Endothelial cell of umbilical vein (primary cell): ENCODE measurements at places on chromosomes 3 and 15. TPM values are rescaled to one million over a fixed set of nuclear protein-coding genes. Genes with fewer than 3 reads are reported as not detected.

DNA sequence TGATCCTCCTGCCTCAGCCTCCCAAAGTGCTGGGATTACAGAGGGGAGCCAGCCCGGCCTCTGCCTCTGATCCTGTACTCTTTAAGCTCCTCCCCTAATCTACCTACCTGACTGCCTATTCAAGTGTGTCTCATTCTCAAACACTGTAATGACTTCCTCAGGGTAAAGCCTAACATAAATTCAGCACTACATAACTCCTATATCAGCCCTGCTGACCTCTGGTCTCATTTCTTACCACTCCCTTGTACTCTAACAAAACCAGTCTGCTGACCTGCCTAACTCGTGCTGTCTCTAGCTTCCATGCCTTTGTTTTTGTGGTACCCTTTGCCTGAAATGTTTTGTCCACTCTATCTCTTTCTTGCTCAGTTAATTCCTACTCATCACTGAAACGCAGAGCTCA is 172.1 kb upstream of the IL12A start:
- DNase-seq, result no peak

GRCh38 chr3:169526246-169526645 is 137.3 kb downstream of the MECOM start:
- peak; percentile 75 for DNase-seq

- DNase-seq, result peak; percentile 22
Observed at GRCh38 chr3:112486811-112487505, 12.3 kb downstream of the BTLA start.

DNA sequence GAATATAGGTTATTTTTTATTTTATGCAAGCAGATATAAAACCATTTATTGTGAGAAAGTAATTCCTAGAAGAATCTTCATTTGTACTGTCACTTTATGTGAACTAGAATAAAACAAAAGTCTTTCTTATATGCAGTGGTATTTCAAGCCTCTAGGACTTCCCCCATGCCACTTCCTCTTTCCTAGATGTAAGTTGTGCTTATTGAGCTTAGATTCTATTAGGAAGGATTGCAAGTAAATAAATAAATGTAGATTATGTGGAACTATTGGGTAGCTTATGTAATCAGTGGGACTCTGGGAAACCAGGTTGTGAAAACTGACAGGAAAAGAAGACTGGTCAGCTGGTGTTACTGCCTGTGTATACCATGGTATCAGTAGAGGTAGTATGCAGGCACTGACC is 169.7 kb downstream of the RSRC1 start:
- no peak for DNase-seq

The CCR3 gene
- total RNA-seq, result not detected in 2 replicates

The C3orf49 gene
- total RNA-seq, result not detected in 2 replicates

The GOLGA6B gene
- not detected in 2 replicates for total RNA-seq

DNA sequence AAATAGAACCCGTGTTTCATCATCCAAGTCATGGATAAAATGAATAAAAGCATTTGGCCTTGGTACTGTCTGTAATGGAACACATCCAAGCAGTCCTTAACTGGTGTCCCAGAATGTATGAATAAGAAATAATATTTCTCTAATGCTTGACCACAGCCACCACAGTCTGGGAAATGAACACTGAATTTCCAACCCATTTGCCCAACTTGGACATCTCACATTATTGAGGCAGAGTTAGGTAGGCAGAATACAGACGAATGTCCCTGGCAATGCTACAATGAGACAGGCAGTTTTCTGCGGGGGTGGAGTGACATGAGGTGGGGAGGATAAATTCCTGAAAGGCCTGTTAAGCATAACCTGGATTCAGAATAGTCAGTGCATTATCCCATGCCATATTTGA is 245.7 kb downstream of the ZIC1 start:
- DNase-seq, result no peak

The TGM5 gene
- not detected in 2 replicates for total RNA-seq

DNA sequence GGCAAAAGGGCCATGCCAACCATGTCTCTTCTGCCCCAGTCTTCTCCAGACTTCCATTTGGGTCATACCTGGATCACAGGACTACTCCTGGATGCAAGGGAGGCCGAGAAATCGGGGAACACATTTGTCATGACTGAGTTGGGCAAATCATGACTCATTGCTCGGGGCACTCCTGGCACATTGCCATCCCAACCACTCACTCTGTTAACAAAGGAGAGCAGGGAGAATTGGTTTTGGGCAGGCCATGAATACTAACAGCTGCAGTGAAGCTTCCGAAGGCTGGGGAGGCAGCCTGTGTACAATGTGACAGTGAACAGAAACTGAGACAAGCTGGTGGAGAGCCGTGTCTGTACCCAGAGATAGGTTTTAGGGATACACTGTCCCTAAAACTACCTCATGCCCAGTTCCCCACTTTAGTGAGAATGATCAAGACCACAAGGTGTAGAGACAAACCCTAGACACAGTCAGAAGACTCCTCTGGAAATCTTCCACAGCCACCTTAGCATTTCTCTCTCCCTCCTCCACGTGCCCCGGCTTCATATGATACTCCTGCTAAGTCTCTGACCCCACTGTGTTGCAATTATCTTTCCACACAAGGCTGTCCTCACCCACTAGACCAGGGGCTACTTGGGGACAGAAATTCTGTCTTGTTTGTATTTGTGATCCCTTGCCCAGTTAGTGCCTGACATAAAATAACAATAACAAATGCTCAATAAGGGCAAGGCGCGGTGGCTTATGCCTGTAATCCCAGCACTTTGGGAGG is 10.5 kb upstream of the BUB1B start:
- peak; percentile 40 for DNase-seq

DNA sequence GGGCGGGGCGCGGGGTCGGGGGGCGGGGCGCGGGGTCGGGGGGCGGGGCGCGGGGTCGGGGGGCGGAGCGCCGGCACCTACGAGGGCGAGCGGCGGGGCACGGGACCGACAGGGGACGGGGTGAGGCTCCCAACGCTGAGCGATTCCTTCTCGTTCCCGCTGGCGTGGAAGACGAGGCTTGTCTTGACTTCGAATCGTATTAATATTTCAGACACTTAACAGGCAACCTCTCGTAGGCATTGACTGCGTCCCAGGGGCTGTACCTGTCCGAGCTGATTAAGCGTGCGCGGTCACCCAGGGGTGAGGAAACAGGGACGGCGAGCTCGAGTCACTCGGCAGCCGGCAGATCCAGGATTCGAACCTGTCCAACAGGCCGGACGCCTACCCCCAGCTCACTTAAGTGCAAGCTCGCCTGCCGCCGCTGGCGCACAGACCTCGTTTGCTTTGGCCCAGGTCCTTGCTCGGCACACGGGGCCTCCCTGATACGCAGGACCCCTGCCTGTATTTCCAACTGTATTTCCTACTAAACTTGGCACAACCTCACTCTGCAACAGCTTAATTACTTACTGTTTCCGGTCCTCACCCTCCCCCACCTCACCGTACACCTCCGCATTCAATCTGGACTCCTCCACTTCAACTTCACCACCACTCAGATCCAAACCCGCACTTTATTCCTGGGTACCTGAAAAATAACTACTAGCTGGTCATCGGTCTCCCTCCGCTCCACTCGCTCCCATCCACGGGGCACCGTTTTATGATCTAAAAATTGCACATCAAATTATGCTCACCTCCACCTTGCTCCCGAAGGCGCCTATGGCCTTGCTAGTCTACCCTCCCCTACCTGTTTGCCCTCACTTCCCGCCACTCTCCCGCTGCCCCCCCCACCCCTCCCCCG is 722 bp upstream of the ZXDC start:
- peak; percentile 62 for DNase-seq

DNA sequence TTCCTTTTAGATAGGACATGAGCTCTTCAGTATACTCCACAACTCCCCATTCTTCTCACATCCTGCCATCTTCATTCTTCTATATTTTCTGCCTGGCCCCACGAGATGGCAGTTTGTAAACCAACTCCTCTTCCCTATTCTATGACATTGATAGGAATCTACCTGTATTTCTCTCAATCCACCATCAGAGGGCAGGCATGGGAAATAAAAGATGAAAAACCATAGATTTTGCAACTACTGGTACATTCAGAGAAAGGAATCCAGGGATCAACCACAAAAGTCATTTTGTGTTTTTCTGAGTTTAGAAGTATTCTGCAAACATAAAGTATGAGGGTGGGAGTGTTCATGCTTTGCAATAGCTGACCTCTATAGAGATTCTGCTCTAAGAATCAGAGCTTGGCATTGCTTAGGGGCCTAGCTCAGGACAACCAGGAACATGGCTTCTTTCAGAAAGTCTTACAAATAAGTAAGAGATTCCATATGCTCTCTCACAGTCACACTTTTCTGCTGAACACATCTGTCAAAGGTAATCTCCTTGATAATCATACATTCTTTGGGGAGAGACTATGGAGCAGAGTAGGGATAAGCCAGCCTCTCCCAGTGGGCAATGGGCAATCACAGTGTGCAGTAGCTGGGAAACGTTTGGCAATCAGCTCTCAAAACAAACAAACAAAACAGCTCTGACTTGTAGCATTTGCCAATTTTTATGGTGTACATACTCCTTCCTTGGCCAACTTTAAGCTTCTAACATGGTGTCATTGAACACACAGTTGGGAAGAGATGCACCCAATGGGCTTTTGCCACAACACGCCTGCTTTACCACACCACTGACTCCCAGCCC is 43.1 kb upstream of the SLC25A36 start:
- peak; percentile 55 for DNase-seq
